Right ventricle myocardium inferior (tissue), 1 donor: ENCODE measurements at places on chromosomes 5 and 9.

DNA sequence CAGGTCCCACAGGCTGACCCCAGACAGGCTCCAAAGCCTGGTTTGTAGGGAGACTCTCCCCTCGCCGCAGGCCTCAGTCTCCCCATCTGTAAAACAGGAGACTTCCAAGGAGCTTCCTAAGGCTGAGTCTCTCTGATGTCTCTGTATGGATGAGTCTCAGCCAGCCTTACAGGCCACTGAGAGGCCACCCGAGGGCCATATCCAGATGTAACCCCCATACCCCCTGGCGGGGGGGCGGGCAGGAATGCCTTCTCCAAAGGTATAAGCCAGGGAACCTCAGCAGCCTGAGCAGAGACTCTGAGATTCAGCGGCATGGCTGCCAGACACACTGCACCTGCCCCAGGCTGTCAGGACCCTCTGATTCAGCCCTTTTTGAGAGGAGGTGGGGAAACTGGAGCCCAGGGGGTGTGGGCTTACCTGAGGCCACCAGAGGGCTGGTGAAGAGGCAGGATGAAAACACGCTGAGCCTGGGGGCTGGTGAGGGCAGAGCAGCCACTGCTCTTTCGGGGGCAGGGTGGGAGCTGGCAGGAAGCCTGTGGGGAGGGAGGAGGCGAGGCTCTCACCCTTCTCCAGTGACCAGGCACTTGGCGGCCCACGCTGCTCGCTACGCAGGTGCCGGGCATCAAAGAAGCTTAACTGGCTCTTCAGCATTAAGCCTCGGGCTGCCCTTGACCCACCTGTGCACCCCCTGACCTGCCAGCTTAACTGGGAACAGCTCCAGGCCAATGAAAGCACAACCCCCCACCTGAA, 5.5 kb upstream of the SUSD3 start:
- no peak for DNase-seq

DNA sequence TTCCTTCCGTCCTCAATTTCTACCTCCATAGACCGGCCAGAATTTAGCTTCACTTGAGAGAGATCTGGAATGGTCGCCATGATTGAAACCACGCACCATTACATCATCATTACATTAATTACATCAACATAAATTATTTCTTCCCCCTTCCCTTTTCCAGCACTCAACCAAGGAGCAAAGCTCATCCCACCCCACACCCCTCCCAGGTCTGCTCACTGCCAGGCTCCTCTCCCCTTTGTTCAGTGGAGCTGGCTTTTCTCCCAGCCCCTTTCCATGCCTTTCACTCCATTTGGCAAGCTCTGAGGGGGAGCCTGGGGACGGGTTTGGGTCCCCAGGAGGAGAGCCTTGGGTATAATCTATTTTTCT, 8.4 kb downstream of the RACK1 start:
- no peak for DNase-seq

GRCh38 chr5:7763621-7764072, 87.3 kb downstream of the CFAP90 start:
- no peak for DNase-seq

DNA sequence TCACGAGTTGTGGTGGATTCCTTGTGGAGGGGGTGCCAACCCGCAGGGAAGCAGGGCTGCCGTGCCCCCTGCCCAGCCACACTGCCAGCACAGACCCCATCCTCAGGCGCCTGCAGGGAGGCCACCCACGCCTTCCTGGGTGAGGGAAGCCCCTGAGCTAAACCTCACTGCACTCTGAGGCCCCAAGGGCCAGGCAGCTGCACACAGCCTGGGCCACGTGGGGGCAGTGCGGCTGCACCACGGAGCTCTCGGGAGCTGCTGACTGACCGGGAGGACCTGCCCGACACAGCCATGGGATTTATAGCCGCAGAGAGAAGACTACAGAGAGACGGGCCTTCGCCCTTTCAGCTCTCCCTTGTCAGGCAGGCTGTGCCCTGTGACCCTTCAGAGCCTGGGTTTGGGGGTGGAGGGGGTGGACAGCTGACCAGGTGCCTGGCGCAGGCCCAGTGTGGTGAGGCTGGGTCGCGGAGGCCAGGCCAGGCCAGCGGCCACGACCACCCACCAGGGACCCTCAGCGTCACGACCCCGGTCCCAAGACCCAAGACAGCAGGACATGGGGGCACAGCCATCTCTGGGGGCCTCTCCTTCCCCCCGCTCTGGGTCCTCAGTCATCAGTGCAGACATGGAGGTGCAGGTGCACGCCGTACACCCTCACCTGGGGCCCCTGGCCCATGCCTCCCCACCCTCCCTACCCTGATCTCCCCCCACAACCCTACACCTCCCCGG, 4.3 kb upstream of the AHRR start:
- DNase-seq, result no peak

- no peak for DNase-seq
Observed at GRCh38 chr5:96919754-96920197, 16.1 kb upstream of the LNPEP start.

DNA sequence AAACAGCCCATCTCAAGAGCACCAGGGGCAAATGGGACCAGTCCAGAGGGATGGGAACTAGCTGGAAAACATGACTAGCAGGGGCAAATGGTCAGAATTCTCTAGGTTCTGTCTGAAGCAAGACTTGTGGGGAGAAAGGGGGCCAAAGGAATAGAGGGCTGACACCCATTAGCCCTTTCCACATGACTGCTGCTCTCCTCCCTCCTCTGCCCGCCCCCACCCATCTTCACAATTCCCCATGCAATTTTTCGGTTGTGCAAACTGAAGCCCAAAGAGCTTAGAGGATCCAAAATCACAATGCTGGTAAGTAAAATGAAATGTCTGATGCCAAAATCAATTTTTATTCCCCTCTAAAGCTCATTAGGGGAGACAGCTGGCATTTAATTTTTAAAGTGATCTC, 207.1 kb downstream of the DCP2 start:
- no peak for DNase-seq

DNA sequence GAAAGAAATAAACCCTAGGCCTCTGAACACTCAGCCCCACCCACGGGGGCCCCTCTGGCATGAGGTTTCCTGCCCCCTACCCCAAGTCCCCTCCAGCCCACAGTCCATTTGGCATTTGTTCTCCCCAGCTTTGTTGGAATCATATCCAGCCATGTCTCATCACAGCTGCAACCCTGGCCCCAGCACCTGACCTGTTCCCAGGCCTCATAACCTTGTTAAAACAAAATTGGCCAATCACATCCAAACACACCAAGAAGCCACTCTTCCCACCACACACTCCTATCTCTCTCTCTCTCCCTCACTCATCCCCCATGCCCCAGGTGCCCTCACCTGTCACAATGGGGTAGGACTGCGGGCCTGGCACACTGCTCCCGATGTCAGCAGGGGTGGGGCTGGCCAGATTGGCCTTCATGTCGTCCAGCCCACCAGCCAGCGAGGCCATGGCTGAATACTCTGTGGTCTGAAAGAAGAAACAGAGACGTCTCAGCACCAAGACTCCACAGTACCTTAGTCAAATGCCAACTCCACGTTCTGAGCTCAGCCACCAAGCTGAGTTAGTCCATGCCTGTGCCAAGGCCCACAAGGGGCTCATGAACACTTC, 110.9 kb downstream of the PAX5 start:
- DNase-seq, result no peak

DNA sequence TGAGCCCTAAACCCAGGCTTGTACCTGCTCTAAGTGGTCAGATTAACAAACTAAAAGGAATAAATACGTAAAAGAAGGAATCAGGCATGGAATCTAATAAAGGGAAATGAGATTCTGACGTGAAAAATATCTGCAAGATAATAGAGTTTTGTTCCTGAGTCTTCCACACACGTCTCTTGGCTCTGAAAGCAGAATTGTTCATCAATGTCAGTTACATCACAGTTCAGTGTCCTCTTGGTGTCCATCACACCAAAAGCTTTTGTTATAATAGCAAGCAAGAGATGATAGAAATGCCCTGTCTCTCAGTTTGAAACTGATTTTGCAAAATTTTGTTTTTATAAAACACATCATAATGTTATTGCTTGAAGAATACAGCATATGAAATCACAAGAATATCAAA, 34.7 kb upstream of the NMUR2 start:
- no peak for DNase-seq

- no peak for DNase-seq
Observed at GRCh38 chr5:159444441-159445082, 114.3 kb upstream of the IL12B start.

GRCh38 chr5:162550236-162550635, 482.7 kb downstream of the GABRG2 start:
- DNase-seq, result no peak

GRCh38 chr5:30831123-30831522, 362.4 kb upstream of the CDH6 start:
- DNase-seq, result no peak

DNA sequence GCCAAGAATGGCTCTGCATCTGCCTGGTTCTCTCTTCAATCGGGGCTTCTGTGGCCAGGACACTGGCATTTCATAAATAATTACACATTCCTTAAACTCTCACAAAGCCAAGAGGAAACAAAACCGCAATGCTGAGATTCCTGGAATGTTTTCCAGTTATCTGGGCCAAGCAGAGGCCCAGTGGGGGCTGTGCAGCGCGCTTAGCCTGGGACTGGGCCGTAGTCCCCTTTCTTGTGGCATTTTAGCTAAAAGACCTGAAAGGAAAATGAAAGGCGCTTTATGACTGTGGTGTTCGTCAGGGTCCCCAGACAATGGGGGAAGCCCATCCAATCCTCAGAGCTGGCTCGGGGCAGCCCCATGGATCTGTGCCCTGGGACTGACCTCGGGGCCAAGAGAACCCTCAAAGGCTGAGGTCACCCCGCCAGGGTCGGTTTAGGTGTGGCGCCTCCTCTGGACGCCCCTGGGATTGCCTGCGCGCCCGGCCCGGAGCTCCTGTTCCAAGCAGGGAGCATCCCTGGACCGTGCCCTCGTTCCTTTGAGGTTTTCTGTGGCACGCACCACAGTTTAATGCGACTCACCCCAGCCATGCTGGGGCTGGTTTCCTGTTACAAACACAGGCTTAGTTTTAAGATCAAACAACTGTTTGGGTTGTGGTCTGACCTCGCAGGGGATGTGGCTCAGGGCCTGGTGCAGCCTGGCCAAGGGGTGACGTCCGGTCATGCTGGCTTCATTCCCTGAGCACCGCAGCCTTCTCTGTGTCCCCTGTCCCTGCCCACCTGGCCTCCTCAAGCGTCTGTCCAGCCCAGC, 51.5 kb upstream of the NKD2 start:
- no peak for DNase-seq

DNA sequence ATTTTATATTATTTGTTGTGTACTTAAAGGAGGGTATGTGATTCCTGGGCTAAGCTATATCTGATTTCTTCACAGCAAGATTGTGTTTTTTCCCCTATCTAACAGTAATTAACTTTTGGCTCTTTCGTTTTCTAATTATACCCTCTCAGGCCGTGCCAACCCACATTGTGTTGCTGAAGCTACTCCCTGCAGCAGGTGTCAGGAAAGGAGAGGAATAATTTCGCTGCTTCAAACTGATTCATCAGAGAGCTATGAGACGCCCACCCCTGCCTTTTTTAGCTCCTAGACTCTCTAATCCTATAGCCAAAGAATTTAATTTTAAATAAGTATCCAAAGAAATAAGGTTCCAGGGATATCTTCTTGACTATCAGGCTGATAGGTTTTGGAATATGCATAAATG, 3.8 kb downstream of the CAVIN4 start:
- no peak for DNase-seq

- no peak for DNase-seq
Observed at GRCh38 chr5:7047511-7048261, 334.5 kb downstream of the TENT4A start.

GRCh38 chr5:31383734-31384133, 148.2 kb downstream of the DROSHA start:
- no peak for DNase-seq

GRCh38 chr5:173859408-173860159, 28.6 kb upstream of the CPEB4 start:
- no peak for DNase-seq

DNA sequence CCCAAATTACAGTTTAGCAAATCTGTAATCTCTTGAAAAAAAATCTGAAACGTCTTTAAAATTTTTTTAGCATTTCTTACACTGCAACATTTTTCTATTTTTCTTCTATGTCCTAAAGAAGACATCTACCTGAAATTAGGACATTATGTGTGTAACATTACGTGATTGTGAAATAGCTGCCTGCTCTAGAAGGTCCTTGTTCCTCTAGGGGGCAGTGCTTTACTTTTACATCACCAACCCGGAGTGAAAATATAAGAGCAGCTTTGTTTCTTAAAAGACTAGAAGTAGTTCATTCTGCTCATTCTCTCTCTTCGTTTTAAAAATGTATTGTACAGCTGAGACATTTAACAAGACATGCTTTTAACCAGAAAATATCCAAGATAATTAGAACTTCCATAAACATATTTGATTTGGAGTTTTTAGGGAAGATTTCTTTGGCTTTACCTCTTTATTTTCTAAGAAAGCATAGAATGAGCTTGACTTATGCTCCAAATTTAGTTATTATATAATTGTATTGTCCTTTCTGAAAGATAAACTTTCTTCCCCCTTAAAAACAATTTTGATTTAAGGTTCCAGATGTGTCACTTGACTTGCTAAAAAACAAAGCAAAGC, 48.1 kb upstream of the RIOK2 start:
- DNase-seq, result no peak

GRCh38 chr5:50836356-50836755, 169.9 kb downstream of the PARP8 start:
- DNase-seq, result no peak

DNA sequence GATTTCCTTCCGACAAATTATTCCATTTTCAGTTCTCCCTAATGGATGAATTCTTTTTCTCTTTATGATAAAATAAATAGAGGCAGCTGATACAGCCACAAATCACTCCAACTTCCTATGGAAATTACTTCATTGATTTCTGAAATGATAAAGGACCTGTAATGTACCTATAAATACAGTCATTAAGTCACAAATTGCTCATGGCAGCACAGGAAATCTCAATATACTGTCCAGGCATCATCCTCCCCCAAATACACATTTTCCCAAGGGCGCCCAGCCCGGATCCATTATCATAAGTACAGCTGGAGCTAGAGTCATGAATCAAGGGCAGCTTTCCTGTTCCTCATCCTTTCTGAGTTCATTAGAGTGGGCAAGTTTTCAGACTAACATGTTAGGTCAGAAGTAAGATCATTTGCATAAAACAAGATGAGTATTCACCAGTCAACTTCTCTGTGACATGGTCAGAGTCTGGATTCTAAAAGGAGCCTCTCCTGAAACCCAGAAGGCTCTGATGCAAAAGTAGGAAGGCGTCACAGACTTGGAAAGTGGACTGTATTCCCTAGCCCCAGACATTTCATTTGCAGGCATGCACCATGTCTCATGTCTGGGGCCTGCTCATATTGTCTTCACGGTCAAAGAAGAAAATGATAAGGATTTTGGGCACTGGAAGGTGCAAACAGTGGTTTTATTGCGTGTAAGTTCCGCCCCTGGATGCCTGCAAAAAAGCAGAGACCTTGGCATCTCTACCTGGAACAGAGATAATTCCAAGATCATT, 383.2 kb downstream of the PLK2 start:
- DNase-seq, result no peak

GRCh38 chr9:113416149-113416721, 5.7 kb downstream of the C9orf43 start:
- no peak for DNase-seq
